ENCODE measurements at places on chromosomes 13 and 19. TPM values are rescaled to one million over a fixed set of nuclear protein-coding genes. Genes with fewer than 3 reads are reported as not detected.

The MYO1F gene
- 0.31 TPM for total RNA-seq

The PAF1 gene
- 25.3 TPM for total RNA-seq

The CEACAM1 gene
- 1.1 TPM for total RNA-seq

The RAB3D gene
- 59.5 TPM for total RNA-seq

The CEACAM20 gene
- total RNA-seq, result not detected

The NLRP7 gene
- total RNA-seq, result not detected

The TMEM143 gene
- 4.7 TPM for total RNA-seq

The PCDH9 gene
- 0.19 TPM for total RNA-seq

The GSK3A gene
- total RNA-seq, result 22.7 TPM

The TEKTIP1 gene
- not detected for total RNA-seq

The WDR88 gene
- not detected for total RNA-seq

The RUBCNL gene
- total RNA-seq, result 0.65 TPM

The RFPL4AL1 gene
- total RNA-seq, result not detected

The ARL11 gene
- not detected for total RNA-seq

The SLC25A41 gene
- total RNA-seq, result not detected

The PTH2 gene
- total RNA-seq, result not detected

The PEAK3 gene
- total RNA-seq, result not detected

The NKPD1 gene
- 1.1 TPM for total RNA-seq

The SLC17A7 gene
- not detected for total RNA-seq

The CGB5 gene
- not detected for total RNA-seq

The SPACA4 gene
- not detected for total RNA-seq

The SSC5D gene
- 0.31 TPM for total RNA-seq

The SPART gene
- total RNA-seq, result 21.1 TPM

The CEACAM4 gene
- not detected for total RNA-seq

The TMC4 gene
- 22.6 TPM for total RNA-seq

The HRC gene
- total RNA-seq, result not detected

The ZBTB32 gene
- total RNA-seq, result not detected

The SHISA7 gene
- total RNA-seq, result not detected

The ANGPTL4 gene
- 121 TPM for total RNA-seq

The ZNF99 gene
- total RNA-seq, result not detected

The DACH1 gene
- total RNA-seq, result not detected

Data from hair follicular keratinocyte (primary cell).